ENCODE measurements at places on chromosomes 13 and 19.

- DNase-seq: no peak
These were observed 10.4 kb downstream of the ZNF146 start for GRCh38 chr19:36225219-36225892.

GRCh38 chr19:47863514-47863936, 4.5 kb downstream of the TPRX2 start:
- DNase-seq: peak; percentile 67

GRCh38 chr19:46176116-46176860, 28.2 kb downstream of the IGFL2 start:
- DNase-seq: no peak

GRCh38 chr19:54881884-54882283, 7.8 kb downstream of the FCAR start:
- no peak for DNase-seq

GRCh38 chr13:79806821-79807220, 325.9 kb downstream of the NDFIP2 start:
- no peak for DNase-seq
